Activated effector memory CD4-positive, alpha-beta T cell treated with Interleukin-2 at 50 U/mL for 16 hours (primary cell): ENCODE measurements at places on chromosomes 7 and 10.

- DNase-seq: no peak
Observed at GRCh38 chr10:102812231-102812876, 24.9 kb downstream of the CYP17A1 start.

GRCh38 chr10:107553470-107553869 is 389.0 kb upstream of the SORCS1 start:
- DNase-seq: no peak

- DNase-seq: no peak
Observed at GRCh38 chr10:8260645-8261044, 206.2 kb downstream of the GATA3 start.

- DNase-seq: no peak
Observed at GRCh38 chr7:35848725-35849124, 47.9 kb downstream of the SEPTIN7 start.

GRCh38 chr7:136183981-136184380 is 206.8 kb upstream of the MTPN start:
- no peak for DNase-seq

- no peak for DNase-seq
Observed at GRCh38 chr10:620417-620816, 69.1 kb downstream of the DIP2C start.

GRCh38 chr10:70765794-70766594 is 19.2 kb downstream of the TBATA start:
- no peak for DNase-seq

- DNase-seq: no peak
Observed at GRCh38 chr7:31027161-31027965, 24.7 kb upstream of the ADCYAP1R1 start.

DNA sequence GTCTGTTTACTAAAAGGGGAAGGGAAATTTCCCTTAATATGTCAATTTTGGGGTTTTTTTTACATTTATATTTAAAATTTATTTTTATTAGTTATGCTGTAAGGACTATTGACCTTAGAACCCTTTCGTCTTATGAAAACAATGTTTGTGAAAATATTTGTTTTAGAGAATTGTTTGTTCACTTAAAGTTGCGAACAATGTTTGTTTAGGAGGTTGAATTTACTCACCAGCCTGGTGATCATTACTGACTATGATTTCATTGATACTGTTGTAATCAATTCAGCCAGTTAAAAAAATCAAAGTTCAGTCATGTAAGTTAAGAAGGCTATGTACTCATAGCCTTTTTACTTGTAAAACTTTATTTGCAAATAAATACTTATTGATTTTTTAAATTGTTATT is 27.4 kb upstream of the TSPAN13 start:
- no peak for DNase-seq

- DNase-seq: no peak
Observed at GRCh38 chr10:25508112-25508815, 333.5 kb downstream of the GPR158 start.

GRCh38 chr7:29154076-29154475 is 7.7 kb upstream of the CPVL start:
- no peak for DNase-seq

DNA sequence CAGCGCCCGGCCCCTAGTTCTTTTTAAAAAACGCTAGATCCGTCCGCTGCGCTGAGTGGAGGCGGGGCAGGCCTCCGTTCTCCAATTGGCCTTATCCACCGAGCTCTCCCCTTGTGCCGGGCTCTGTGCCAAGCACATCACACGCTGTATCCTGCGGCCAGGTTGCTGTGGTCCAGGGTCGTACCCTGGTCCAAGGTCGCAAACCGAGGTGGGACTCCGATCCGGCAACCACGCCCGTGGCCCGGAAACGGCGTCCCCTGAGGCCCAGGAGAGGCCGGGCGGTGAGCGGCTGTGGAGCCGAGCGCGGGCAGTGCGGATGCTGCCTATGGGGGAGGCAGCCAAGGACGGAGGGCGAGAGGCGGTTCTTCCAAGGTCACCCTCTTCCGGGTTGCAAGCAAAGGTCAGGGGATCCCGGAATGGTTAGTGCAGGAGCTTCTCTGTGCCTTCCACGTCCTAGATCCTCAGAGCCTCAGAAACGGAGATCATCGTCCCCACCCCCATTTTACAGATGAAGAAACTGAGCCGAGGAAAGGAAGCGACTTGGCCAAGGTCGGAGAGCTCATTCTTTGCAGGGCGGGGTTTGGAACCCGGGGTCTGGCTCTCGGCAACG is 72.4 kb upstream of the LRRC4 start:
- no peak for DNase-seq

DNA sequence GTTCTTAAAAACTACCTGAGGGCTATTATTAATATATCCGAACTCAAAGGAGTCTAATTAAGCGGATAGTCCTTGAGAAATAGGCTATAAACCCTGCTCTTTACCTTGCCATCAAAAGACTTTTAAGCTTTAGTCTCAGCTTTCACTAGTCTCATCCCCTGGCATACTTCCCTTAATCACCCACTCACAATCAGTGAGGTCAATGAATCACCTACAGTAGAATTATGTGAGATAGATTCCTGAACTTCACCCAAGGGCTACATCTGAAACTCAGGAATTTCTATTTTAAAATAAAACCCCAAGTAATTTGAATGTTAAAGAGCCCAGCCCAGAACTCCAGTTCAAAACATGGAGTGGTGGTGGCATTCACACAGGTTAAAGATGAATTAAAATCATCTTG is 108.7 kb downstream of the ETV1 start:
- DNase-seq: no peak

GRCh38 chr7:31744294-31744874 is 57.4 kb downstream of the PPP1R17 start:
- DNase-seq: no peak

- no peak for DNase-seq
Observed at GRCh38 chr7:20484356-20484755, 131.1 kb upstream of the ABCB5 start.

DNA sequence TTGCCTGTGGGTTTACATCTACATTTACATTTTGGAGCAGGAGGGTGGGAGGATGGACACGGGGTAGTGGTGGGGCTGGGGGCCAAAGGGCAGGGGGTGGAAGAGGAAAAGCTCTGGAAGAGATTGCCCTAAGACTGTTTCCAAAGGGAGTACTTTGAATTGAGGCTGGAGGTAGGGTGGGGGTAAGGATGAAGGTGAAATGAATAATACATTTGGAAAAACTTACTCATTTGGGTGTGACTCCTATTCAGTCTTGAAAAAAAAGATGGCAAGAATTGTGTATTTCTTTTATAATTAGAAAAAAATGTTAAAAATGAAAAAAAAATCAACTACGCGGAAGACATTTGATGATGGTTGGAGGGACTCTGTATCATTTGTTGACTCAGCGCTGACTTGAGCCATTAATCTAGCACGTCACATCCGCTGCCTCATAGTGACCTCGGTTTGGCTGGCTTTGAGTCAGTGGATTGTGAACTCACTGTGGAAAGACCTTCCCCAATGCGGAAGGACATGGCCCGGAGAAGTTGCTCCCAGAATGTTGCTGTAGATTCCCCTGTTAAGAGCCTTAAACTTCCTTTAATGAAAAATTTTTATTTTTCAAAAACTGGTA is 2.8 kb downstream of the FAM180A start:
- DNase-seq: no peak

DNA sequence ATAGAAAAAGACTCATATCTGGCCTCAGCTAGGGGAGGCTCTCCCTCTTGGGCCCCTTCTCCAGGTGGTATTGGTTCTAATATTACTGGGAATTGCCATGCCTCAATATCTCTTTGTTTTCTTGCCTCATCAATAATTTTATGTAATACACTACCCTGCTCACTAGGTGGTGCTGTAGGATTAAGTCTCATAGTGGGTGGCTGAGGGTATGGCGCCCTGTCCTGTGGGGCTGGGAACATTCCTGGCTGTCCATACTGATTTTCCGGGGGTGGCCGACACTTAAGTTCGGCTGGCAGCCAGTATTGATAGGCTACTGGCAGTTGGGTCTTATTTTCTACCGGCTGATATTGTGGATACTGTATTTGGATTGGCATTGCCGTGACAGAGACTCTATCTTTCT is 9.0 kb upstream of the TAS2R3 start:
- DNase-seq: no peak
